ENCODE measurements at places on chromosomes 4 and X.

DNA sequence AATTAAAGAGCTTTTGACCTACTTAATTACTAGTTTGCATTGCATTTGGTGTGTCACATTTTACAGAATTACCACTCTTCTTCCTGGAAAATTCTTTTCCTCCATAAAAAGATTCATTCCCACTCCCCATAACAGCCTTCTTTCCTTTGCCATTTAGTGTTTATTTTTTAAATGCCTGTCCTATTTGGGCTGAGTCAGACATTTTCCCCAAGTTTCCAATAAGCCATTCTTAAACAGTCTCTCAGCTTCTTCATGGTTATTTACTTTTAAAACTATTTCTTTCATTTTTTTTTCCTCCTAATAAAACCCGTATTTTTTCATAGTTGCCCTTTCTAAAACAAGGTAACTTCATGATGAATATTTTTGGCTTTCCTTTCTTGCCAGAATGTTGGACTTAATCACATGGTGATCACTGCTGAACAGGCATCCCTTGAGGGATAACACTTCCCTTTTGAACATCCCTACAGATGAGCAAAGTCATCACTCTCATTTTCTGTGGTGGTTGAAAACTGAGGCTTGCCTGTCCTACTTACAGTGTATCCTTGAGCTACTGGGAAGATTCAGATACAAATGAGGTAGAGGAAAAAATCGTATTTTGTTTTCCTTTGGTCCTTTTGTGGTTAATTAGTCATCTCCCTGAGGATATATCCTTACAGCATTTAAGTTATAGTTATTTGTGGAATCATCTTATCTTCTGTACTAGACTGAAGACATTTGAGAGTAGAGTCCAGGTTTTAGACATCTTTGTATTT is 520.5 kb upstream of the NR3C2 start:
- no peak for DNase-seq

GRCh38 chrX:14309431-14309830 is 219.9 kb upstream of the GLRA2 start:
- DNase-seq, result no peak

GRCh38 chr4:159098482-159099127 is 4.3 kb upstream of the RAPGEF2 start:
- DNase-seq, result no peak

DNA sequence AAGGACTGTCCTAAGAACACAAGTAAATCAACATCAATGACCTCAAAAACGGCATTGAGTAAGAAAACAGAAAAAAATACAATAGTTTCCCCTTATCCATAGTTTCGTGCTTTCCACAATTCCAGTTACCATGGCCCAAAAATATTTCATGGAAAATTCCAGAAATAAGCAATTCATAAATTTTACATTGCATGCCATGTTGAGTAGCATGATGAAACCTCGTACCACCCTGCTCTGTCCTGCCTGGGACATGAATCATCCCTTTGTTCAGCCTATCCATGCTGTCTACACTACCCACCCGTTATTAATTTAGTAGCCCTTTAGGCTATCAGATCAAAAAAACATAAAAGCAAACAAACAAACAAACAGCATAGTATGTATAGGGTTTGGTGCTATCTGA is 51.1 kb downstream of the KLF3 start:
- no peak for DNase-seq

DNA sequence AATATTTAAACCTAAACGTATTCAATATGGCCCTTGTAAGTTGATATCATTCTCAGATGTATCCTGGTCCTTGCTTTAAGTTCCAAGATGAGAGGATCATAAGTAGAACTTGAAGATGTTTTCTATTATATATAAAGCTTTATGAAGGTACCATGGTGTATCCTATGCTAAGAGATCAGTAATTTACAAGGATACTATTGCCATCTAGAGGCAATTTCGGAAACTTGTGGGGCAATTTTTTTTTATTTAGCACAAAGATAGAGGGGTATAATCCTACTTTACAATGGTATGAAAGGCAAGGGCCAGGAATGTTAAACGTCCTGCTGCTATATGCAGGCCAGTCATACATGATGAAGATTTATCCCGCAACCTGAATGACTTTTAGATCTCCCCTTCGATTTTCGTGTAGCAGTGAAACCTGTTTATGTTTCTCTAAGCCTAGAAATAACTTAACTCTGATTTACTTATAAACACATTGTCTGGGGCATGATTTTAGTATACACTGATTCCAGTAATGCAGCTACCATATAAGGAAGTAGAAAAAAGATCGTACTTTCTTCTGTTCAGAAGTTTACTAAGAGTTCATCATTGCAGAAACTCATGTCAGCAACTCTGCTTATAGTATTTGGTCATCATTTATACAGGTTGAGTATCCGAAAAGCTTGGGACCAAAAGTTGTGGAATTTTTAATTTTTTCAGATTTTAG is 2.6 kb downstream of the SLC25A31 start:
- DNase-seq, result peak; percentile 72

- no peak for DNase-seq
Measured at GRCh38 chr4:56480691-56481090, 13.3 kb downstream of the SRP72 start.

- DNase-seq, result peak; percentile 48
Measured at GRCh38 chr4:183492791-183493222, 12.1 kb upstream of the ING2 start.

Measured in fibroblast of the aortic adventitia (primary cell).